ENCODE measurements at places on chromosomes 13 and 19.
A peak's percentile ranks its signal among the peaks of the same experiment; 100 is the strongest.

GRCh38 chr19:29056535-29056934 is 156.4 kb downstream of the UQCRFS1 start:
- no peak for DNase-seq

GRCh38 chr13:98992355-98992754 is 14.5 kb upstream of the DOCK9 start:
- peak; percentile 29 for DNase-seq

- DNase-seq, result no peak
Observed at GRCh38 chr13:33879118-33879517, 61.2 kb downstream of the RFC3 start.

DNA sequence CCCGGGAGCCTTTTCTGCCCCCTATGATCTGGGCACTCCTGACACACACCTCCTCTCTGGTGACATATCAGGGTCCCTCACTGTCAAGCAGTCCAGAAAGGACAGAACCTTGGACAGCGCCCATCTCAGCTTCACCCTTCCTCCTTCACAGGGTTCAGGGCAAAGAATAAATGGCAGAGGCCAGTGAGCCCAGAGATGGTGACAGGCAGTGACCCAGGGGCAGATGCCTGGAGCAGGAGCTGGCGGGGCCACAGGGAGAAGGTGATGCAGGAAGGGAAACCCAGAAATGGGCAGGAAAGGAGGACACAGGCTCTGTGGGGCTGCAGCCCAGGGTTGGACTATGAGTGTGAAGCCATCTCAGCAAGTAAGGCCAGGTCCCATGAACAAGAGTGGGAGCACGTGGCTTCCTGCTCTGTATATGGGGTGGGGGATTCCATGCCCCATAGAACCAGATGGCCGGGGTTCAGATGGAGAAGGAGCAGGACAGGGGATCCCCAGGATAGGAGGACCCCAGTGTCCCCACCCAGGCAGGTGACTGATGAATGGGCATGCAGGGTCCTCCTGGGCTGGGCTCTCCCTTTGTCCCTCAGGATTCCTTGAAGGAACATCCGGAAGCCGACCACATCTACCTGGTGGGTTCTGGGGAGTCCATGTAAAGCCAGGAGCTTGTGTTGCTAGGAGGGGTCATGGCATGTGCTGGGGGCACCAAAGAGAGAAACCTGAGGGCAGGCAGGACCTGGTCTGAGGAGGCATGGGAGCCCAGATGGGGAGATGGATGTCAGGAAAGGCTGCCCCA is 8.5 kb upstream of the CEACAM7 start:
- DNase-seq, result peak; percentile 14

GRCh38 chr13:109744512-109745051 is 41.8 kb downstream of the IRS2 start:
- no peak for DNase-seq

- no peak for DNase-seq
Observed at GRCh38 chr13:107721125-107721869, 494.0 kb downstream of the LIG4 start.

DNA sequence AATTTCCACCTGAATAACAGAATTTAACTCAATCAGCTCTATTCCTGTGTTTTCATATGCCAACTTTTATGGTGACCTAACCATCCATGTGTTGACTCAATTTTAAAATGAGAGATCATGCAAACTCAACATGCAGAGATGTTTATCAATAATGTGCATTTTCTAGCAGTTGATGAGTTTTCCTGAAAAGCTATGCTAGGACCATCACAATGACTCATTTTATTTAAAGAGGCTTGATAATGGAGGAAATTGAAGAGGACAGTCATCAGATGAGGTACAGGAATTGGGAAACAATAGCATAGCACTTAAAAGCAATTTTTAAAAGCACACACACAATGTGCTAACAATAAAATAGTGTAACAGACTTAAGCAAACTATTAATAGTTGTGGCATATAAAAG is 127.1 kb downstream of the VWA8 start:
- DNase-seq, result no peak

DNA sequence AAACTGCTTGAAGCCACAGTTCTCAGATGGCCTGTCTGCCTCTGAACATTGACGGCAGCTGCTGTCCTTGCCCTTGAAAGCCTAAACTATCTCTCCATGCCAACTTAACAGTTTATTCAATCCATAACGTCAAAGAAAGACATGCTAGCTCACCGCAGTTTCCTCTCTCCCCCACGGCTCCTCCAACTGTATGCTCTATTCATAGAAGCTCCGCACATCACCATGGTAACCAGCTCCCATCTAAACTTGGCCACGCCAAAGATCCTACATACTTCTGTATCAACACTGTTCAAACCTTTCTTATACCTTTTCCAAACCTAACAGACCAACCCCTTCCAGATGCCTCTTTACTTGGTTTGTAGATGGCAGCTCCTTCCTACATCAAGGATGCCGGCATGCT is 48.6 kb downstream of the ZNF91 start:
- DNase-seq, result no peak

DNA sequence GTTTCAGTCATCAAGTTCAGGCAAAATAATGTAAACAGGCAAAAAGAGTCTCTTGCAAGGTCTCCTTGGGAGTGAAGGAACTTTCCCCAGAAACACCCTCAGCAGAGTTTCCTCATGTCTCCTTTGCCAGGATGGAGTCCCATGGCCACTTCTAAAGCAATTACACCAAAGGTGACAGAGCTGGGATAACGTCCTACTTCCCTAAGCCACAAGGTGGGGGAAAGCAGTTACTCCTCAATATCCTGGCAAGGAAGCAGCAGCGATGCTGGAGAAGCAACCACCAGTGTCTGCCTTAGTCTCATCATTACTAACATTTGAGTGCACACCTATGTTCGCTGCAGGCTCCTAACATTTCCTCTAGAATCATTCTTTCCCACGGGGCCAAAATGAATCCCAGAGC is 88.6 kb downstream of the UBL3 start:
- DNase-seq, result no peak

- no peak for DNase-seq
Observed at GRCh38 chr13:100600915-100601314, 12.3 kb upstream of the GGACT start.

GRCh38 chr13:25541434-25542123 is 169.8 kb downstream of the ATP8A2 start:
- DNase-seq, result no peak

- DNase-seq, result peak; percentile 5
Observed at GRCh38 chr13:95553581-95554385, 1.3 kb downstream of the CLDN10 start.

DNA sequence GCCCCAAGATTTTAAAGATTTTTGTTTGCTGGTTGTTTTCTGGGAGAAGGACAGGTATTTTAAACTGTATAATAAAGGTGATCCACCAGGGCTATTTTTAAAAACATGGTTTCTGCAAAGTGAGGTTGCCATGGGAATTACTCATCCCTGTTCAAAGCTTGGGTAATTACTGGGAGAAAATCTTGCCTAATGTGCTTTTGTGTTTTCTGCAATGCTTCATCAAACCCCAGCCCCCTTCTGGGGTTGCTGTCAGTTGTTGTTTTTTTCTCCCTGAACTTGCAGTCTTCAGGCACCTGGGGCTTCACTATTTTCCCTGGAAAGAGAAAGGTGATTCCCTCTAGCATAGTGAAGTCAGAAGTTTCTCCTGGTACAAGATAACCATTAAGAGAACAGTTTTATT is 277.2 kb downstream of the NALCN start:
- no peak for DNase-seq

GRCh38 chr19:4523306-4524110 is 5.2 kb upstream of the PLIN4 start:
- DNase-seq, result peak; percentile 44

DNA sequence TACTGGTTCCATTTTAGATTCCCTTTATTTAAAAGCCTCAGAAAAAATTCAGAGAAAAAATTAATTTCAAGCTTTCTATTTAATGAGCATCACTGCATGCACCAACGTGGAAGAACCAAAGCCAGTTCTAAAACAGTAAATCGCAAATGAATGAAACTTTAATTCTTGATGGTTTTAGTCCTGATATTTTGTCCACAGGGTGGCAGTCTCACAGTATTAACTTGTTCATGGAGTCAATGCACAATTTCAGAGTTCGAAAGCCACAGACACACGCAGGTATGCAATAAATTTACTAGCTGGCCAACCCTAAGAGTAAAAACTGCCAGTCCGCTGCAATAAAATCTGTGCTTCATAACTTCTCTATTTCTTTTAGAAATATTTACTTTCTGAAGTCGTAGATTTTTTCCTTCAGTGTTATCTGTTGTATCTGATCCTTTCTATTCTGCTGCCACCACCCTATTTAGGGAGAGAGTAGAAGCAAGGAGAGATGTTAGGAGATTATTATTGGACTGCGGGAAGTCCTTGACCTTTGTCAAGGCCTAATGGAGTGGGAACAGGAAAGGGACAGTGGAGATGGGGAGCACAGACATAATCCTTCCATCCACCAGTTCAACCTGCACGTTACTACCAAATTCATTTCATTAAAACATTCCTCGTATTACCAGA is 7.0 kb upstream of the WBP4 start:
- peak; percentile 43 for DNase-seq

GRCh38 chr13:48874165-48874564 is 101.5 kb upstream of the FNDC3A start:
- DNase-seq, result no peak

GRCh38 chr13:94997126-94997525 is 284.8 kb upstream of the SOX21 start:
- DNase-seq, result no peak

DNA sequence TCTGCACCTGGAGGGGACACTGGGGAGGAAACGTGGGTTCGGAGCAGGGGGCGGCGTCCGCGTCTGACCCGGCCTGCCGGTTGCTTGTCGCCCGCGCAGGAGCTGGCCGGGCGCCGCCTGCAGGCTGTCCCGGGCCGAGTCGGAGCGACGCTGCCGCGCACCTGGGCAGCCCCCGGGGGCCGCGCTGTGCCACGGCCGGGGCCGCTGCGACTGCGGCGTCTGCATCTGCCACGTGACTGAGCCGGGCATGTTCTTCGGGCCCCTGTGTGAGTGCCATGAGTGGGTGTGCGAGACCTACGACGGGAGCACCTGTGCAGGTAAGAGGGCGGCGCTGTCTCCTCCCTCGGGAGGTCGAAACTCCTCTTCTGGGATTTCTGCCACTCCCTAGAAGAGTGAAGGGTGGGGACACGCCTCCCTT is 1.3 kb downstream of the ITGBL1 start:
- DNase-seq, result no peak

GRCh38 chr19:19170873-19171672 is 1.0 kb upstream of the MEF2B start:
- DNase-seq, result no peak

GRCh38 chr19:30391554-30392551 is 19.7 kb downstream of the ZNF536 start:
- no peak for DNase-seq

- DNase-seq, result peak; percentile 50
Observed at GRCh38 chr19:35063940-35064818, 22.7 kb downstream of the HPN start.

- peak; percentile 71 for DNase-seq
Observed at GRCh38 chr19:1725100-1726064, 27.9 kb upstream of the ONECUT3 start.

Measured in stimulated activated CD4-positive, alpha-beta T cell treated with anti-CD3 and anti-CD28 coated beads, Interleukin-15, amount 100 ng/mL, for 24 hours (primary cell).